NCI-H82 (cell line): ENCODE measurements at places on chromosomes 1 and 21.

GRCh38 chr1:198121056-198121826, 35.6 kb upstream of the NEK7 start:
- no peak for DNase-seq

- DNase-seq = no peak
Measured at GRCh38 chr1:82972841-82973553, 1025.9 kb downstream of the TTLL7 start.

GRCh38 chr1:41758500-41758899, 160.2 kb downstream of the HIVEP3 start:
- DNase-seq = no peak

- peak; percentile 31 for DNase-seq
Measured at GRCh38 chr1:3477241-3477995, 23.0 kb downstream of the ARHGEF16 start.

GRCh38 chr1:111723091-111723806, 15.9 kb downstream of the INKA2 start:
- DNase-seq = no peak

DNA sequence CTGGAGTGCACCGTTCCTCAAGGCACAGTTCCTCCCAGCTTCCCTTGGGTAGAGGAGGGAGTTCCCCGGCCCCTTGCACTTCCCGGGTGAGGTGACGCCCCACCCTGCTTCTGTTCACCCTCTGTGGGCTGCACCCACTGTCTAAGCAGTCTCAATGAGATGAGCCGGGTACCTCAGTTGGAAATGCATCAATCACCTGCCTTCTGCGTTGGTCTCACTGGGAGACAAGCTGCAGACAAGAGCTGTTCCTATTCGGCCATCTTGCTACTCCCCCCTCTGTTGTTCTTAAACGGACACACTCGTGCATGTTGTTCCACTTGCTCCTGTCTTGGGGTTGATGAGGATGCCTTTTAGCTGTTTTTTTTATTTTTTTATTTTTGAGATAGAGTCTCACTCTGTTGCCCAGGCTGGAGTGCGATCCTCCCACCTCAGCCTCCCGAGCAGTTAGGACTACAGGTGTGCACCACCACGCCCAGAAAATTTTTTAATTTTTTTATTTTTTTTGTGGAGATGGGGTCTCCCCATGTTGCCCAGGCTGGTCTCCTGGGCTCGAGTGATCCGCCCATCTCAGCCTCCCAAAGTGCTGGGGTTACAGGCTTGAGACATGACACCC, 3.0 kb upstream of the MORC3 start:
- DNase-seq = no peak

- peak; percentile 93 for DNase-seq
Measured at GRCh38 chr1:89483010-89483756, 41.4 kb upstream of the LRRC8B start.
